AG10803 (cell line): ENCODE measurements at places on chromosomes 1 and 21.

GRCh38 chr1:152348447-152348846 is 11.4 kb downstream of the FLG2 start:
- no peak for DNase-seq

- no peak for DNase-seq
Observed at GRCh38 chr1:104760017-104760416, 1010.3 kb downstream of the AMY1C start.

DNA sequence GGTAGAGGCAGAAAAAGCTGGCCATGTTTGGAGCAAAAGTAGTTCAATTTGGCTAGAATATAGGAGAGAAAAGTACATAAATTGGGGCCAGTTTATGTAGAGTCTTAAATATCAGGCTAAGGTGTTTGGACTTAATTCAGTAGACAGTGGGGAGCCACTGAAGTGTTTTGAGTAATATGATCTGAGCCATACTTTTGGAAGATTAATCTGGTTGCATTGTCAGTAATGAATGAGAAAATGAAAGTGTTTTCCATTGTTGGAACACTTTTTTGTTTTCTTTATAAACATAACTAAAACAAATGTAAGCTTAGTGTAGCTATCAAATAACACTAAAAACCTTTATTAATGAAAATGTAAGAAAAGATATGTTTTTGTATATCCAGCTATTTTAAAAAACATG is 42.1 kb downstream of the POU2F1 start:
- no peak for DNase-seq

DNA sequence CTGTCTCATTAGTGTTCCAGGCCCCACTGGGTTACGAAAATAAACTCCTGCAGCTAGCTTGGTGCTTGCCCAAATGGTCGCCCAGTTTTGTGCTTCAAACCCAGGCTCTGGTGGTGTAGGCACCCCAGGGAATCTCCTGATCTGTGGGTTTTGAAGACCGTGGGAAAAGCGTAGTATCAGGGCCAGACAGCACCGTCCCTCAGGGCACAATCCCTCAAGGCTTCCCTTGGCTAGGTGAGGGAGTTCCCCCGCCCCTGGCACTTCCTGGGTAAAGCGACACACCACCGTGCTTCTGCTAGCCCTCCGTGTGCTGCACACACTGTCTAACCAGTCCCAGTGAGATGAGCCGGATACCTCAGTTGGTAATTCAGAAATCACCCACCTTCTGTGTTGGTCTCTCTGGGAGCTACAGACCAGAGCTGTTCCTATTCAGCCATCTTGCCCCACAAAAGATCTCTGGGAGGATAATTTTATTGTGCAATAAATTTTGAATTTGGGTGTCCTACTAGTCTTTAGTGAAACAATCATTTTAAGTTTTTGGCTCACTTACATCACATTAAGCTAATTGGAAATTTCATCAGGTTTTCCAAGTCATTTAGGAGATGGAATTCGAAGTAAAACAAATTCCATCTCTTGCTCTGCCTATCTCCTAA is 9.4 kb upstream of the SLC25A24 start:
- DNase-seq = no peak

DNA sequence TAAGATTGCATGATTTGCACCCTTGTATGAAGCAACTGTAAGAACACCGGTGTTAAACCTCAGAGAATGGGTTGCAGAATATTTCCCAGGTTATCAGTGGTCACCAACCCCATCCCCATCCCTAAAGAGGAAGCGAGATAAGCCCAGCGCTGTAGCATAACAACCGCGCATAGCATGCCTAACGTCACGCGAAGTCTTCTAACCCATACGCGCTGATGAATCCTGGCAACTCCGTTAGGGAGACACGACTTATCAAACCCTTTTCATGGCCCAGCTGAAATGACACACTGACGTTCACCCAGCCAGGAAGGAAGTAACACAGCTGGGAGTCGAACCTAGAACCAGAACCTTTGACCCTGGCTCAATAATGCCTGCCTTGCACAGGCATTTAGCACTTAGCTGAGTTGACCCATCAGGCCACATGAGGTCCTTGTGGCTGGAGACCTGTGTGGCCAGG is 24.2 kb downstream of the TMEM51 start:
- DNase-seq = no peak

DNA sequence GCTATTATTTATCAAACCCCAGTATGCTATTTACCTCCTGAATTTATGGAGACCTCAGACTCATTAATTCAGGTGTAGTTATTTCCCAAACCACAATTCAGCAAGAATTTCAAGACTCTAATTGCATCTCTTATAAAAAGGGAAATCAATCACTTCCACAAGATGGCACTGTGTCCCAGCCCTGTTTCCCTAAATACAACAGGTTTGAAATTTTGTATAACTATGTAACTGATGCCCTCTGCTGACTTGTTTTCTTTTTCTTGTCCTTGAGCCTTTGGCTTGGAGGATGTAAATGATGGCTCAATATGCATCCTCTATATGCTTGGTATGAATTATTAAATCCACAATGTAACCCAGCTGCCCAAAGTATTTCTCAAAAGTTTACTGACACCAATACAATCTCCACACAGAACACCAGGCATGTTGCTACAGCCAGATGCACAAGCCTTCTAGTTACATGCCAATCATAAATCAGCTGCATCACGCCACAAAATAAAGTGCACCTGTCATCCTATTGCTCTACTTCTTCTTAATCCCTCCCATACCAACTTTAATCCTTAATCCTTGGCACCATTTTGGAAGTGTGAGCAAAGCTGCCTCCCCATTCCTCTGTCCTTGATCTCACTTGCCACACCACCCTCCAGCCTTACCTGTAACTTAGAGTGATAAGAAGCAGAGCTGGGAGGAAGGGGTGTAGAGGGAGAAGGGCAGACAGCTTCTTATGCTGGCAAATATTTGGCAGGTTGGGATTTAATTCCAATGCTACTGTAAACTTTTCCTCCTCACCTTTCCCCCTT is 9.0 kb downstream of the C1orf105 start:
- DNase-seq = peak; percentile 76

GRCh38 chr1:29686012-29686930 is 449.9 kb downstream of the PTPRU start:
- DNase-seq = no peak

DNA sequence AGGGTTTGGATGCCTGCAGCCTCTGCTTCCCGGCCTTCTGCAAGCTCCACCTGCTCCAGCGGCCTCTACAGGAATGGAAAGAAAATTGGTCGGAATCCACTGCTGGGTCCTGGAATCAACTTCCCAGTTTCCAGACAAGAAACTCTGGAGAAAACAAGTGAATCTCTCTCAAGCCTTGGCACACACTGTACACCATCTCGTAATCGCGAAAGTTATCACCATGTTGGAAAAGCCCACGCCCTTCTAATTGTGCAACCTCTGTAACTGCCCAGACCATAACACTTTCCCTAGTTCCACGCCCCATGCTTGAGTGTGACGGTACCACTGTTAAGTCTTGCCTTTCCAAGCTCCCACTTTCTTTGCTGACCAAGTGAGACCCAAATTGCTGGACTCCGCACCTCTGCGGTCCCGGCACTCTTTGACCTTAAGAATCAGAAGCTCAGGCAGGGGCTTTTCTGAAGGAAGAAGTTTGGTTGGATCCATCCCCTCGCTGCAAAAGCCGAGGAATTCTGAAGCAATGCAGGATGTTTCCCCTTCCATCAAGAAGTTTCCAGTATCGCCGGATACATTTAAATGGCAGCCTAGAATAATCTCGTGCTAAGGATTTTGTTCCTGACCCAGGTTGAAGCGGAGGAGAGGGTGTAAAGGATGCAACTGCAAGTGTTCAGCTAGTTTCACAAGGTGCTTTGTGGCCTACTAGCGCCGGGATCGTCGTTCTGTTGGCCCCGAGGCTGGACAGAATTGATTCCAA is 6.2 kb downstream of the NR5A2 start:
- no peak for DNase-seq

DNA sequence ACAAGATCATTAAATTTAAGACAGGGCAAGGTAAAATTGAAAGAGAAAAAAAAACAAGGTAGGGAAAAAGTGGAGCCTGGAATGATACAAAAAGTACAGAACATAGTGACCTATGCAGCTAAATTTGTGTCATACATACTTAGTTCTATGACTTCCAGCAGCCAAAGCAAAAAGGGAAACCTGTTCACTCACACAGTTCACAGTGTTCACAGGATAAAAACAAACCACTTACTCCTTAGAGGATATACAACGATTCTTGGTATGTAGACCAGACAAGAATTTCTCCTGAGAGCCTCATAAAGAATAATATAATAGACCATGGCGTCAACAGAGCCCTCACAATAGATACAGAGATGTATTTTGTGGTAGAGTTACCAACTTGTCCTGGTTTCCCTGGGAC is 27.5 kb downstream of the COA7 start:
- DNase-seq = peak; percentile 39
